ENCODE measurements at places on chromosomes 4 and X.

DNA sequence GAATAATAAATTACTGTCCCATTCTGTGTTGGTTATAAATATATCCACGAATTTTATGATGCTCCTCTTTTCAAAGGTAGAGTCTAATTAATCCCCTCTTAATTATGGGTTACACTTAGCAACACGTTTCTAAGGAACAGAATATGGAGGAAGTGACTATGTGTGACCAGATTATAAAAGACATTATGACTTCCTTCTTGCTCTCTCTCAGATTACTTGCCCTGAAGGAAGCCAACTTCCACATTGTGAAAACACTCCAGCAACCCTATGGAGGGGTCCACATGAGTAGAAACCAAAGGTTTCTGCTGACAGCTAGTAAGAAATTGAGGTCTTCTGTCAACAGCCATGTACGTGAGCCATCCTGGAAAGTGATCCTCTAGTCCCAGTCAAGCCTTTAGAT, 59.3 kb downstream of the WDFY3 start:
- no peak for DNase-seq

GRCh38 chr4:7831330-7831729, 108.3 kb downstream of the AFAP1 start:
- no peak for DNase-seq

GRCh38 chr4:161929956-161930355, 233.8 kb downstream of the FSTL5 start:
- no peak for DNase-seq

DNA sequence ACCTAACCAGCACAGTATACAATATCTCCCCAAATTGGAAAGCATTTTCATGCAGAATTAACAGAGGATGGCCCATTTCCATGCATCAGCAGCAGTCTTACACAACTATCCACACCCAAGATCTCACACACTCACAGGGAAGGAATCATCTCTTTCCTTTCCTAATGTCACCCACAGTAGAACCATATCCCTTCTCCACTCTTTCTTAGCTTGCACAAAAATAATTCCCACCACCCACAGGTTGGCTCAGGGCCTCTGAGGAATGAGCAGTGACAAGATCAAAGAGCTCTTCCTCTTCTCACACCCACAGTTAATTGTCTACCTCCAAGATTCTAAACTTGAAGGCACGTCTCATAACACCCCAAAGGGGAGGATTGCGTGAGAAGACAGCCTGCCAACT, 217.7 kb upstream of the VEGFC start:
- DNase-seq: no peak

DNA sequence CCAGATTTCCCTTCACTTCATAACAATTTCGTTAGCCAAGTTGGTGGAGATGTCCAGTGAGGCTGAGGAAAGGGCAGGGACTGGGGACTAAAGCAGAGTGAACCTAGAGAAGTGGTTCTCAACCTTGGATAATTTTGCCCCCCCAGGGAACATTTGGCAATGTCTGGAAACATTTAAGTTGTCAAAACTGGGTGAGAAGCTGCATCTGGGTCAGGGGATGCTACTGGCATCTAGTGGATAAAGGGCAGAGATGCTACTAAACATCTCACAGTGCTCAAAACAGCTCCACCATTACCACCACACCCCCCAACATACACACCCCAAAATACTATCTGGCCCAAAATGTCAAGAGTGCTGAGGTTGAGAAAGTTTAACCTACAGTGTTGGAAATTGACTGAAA, 32.0 kb upstream of the FGF16 start:
- no peak for DNase-seq

DNA sequence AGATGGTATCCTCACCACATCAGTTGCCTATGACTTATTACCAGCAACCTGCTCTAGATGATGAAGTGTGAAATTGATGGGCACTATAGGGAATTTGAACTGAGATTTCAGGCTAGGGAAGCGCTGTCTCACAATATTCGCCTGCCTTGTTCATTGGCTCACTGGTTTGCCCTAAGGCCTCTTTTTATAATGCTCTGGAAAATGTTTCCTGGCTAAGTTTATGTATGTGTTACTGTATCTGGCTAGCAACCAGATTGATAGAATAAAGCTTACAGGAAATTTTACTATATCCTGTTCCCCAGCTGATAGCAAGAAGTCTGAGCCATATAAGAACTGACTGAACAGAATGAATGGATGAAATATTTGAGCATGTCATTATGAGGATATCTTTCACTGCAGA, 71.6 kb downstream of the GSTCD start:
- DNase-seq: no peak

DNA sequence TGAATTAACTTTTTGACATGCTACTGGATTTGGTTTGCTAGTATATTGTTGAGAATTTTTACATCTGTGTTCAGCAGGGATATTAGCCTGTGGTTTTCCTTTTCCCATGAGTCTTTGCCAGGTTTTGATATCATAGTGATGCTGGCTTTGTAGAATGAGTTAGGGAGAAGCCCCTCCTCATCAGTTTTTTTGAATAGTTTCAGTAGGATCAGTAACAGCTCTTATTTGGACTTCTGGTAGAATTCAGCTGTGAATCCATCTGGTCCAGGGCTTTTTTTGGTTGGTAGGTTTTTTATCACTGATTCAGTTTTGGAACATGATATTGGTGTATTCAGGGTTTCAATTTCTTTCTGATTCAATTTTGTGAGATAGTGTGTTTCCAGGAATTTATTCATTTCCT, 790.4 kb upstream of the GRID2 start:
- no peak for DNase-seq

DNA sequence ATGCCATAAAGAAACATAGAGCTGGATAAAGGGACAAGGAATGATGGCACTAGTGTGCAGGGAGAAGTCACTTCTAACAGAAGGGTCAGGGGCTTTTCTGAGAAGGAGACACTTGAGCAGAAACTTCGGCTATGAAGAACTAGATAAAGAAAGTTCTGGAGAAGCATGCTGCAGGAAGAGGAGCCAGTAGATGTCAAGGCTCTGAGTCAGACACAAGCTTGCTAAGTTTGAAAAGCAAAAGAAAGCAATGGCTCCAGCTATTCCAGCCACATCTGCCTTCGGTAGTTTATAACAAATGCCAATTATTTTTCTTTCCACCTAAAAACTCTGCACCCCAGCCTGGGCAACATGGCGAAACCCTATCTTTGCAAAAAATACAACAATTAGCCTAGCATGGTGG, 7.5 kb downstream of the NUDT6 start:
- no peak for DNase-seq

- no peak for DNase-seq
Observed at GRCh38 chrX:140764401-140764919, 54.9 kb downstream of the LINC00632 start.

DNA sequence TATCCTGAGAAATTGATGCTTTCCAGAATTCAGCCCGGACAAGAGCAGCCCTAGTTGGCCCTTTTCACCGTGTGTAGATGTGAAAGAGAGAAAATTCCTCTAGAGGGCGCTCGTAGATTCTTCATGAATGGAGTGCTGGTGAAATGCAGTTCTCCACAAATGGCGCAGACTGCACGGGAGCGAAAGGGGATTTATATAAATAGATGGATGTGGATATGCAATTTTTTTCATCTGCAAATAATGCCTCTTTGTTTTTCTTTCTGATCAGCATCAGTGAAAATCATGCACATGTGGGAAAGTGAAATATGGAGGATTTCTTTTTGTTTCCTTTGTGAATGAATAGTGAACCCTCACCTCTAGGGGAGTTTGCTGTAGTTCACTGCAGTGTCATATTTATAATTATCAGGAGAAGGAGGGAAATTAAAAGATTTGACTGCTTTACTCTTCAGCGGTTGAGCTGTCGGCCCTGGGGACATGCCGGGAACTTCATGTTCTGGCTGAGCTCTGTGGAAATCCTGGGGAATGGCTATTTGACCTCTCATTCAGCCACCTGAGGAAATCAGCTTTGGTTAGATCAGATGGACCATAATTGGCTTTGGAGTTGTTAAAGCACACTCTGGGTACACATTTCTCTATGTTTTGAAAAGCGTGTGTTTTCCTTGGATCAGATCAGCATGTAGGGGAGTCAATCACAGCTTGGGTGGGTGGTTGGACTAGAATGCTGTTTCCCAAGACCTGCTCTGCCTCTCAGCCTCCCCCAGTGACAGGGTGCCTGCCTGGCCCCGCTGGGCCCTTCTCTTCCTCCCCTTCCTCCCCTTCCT, 115.0 kb upstream of the SHISA3 start:
- DNase-seq: no peak

DNA sequence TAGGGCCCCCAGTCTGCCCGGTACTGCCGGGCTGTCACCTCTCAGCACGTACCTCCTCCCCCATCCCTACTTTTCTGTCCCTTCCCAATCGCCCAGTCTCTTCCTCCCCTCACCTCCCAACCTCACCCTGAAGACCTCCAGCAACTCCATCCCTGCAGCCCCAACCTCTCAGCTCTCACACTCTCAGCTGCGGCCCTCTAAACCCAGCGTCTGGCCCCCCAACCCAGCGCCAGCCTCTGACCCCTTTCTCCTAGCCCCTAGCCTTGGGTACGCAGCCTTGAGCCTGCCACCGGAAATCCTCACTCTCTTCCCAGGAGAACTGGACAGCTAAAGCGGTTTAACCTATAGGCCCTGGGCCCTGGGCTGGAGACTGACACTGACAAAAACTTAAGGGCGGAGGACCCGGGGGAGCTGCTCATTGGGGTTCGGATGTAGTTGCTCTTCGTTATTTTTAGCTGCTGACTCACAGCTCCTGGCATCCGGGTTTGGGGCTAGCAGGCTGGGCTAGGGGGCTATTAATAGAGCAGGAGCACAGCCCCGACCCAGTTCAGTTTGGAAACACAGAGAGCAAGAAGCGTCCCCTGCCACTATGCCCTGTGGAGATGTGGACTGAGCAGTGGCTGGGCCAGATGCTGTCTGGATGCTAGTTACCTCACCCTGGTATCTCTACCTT, 9.6 kb upstream of the DLG3 start:
- no peak for DNase-seq

- DNase-seq: no peak
Observed at GRCh38 chr4:102104278-102104677, 241.0 kb downstream of the SLC39A8 start.

GRCh38 chrX:85112293-85112692, 108.6 kb downstream of the APOOL start:
- DNase-seq: no peak

GRCh38 chrX:40513012-40513411, 67.8 kb upstream of the ATP6AP2 start:
- no peak for DNase-seq

GRCh38 chrX:28177202-28177601, 196.0 kb upstream of the DCAF8L1 start:
- DNase-seq: no peak

DNA sequence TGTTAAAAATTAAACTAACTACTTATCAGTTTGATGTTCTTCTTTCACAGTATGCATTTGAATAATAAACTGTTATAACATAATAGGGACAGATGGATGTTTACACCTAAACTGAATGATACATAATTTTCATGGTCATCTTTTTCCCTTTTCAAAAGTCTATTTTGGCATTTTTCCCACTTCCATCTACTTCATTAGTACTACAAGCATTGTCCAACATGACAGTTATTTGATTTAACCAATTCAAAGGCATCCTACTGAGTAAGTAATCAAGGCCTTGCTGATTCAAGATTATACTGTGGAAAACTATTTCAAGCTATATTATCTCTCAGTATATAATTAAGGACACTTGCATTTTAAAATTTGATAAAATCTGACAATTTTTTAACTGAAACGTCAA, 212.9 kb downstream of the FAT4 start:
- DNase-seq: no peak

- no peak for DNase-seq
Observed at GRCh38 chrX:118577041-118577440, 81.4 kb downstream of the DOCK11 start.

DNA sequence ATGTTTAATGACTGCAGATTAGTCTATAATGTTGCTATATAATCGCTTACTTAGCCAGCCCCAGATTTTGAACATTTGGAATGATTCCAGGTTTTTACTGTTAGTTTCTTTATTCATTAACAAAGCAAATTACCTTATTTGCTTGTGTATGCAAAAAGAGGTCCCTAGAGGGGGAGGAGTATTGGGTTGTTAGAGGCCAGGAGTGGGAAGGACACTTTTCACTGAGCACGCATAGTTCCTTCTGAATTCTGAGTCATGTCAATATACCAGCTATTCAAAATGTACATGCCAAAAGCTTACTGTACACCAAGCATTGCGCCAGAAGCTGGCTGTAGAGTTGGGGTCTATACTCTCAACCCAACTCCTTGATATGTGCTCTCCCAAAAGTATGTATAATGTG, 5.1 kb upstream of the DGAT2L6 start:
- no peak for DNase-seq

GRCh38 chr4:128287141-128287870, at the start of gene PGRMC2:
Gene PGRMC2, minus strand, starts transcription at chr4:128287813. Its CDS starts 23 bp downstream, at chr4:128287790.
- DNase-seq: no peak

DNA sequence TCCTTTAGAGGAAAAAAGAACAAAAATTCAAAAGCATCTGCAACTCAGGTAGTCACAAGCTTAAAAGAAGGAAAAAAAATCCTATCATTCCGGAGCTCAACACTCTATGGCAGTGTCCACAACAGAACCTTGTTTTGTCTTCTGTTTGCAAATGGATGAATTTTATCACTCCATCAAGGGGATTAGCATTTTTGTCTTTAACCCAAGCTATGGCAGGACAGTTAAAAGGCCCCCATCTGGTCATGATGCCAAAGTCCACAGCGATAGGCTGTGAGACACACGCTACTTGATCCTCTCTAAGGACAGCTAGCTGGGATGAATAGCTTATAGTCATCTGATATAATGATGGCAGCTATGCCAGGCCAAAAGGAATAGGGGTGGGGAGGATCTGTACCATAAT, 16.6 kb downstream of the AMER1 start:
- DNase-seq: no peak

- no peak for DNase-seq
Observed at GRCh38 chr4:83748711-83749110, 212.8 kb downstream of the GPAT3 start.

DNA sequence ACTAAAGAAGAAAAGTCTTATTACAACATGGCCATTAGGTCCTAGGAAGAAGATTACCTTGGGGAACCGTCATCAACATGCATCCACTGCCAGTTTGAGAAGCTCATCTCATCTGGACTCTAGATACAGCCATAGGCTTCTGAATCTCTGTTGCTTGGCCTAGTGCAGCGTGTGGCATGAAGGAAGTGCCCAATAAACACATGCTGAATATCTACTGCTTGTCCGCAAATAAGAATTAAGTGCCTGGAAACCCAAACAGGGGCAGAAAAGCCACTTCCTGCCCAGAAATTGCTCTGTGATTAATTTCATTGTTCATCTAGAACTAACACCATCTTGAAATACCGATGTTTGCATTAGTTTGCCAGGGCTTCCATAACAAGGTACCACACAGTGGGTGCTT, 241.1 kb upstream of the KLF3 start:
- no peak for DNase-seq

DNA sequence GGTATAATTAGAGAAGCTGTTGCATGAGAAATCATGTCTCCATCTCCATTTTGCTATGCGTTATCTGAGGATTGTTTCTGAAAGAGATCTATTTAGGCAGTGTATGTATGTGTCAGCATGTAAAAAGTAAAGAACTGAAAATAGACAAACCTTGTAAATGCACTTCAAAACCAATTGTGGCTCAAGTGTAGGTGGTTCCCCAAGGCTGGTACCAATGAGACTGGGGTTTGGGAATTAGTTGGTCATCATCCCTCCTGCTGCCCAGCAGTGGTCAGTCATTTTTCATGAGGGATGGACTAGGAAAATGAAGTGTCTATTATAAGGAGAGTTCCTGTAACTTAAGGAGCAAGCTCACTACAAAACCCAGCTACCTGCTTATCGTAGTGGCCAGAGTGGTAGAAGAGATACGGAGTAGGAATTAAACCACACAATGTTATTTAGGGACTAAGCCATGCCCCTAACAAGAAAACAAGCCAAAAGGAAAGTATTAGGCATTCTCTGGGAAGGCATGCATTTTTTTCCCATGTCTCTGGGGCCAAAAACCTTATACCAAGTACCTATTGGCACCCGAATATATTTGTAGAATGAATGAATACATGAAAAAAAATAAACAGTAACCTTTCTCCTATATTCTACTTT, 259.0 kb downstream of the CHIC1 start:
- DNase-seq: no peak

Data from stimulated activated CD8-positive, alpha-beta memory T cell treated with anti-CD3 and anti-CD28 coated beads, Interleukin-2, amount 100 ng/mL, for 48 hours (primary cell).